Calu3 (cell line): ENCODE measurements at places on chromosomes 7 and 10. TPM values are rescaled to one million over a fixed set of nuclear protein-coding genes. Genes with fewer than 3 reads are reported as not detected.

Gene CUZD1
- total RNA-seq = 0.93 and 1.5 TPM in 2 replicates

DNA sequence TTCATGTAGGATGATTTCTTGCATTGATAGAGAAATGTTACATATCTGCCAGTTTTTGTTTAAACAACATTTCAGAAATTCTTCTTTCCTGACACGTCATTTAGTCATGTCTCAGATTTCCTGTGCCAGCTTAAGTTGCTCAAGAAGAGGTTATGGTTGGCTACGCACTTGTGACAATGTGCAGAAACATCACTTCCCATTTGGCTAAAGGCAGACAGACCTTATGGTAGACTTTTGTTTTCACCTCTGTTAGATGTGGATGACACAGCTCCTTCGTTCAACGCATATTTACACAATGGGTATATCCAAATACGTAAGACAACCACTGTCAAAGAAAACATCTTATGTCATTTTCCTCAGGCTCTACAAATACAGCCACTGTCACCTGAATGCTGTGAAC is 125.8 kb downstream of the DOCK4 start:
- H3K4me1 ChIP-seq = no peaks in the 10 kb centered on the region
- no peaks in the 10 kb centered on the region for H3K27me3 ChIP-seq
- no peak overlapping the region for H3K4me3 ChIP-seq
- no peak for DNase-seq

GRCh38 chr10:45373003-45373575 is 927 bp upstream of the ALOX5 start:
- H3K4me1 ChIP-seq = peaks cover 37% of the 10 kb centered on the region
- peaks cover 26% of the 10 kb centered on the region for H3K27me3 ChIP-seq
- DNase-seq = peak; percentile 33
- peaks cover 33% of the 10 kb centered on the region for H3K36me3 ChIP-seq

DNA sequence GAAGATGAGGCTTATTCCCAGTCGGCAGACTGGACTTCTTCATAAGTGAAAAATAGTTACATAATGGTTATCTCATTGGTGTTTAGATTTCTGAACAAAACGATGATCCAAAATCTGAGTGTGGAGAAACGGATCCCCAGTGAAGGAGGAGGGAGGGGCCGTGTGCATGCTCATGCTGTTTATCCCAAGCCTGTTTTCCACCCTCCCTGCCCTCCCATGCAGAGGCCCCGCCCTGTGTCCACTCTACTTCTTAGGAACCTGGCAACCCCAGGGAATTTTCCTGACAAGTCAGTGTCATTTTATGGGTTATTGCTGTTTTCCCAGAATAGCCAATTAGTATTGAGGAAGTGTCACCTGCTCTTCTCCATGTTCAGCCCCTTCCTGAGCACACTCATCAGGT is 174.0 kb downstream of the CELF2 start:
- DNase-seq = no peak
- H3K4me1 ChIP-seq = no peaks in the 10 kb centered on the region
- no peak overlapping the region for H3K27ac ChIP-seq

- H3K27ac ChIP-seq = no peak overlapping the region
- peaks cover 26% of the 10 kb centered on the region for H3K4me1 ChIP-seq
- H3K36me3 ChIP-seq = peaks cover 50% of the 10 kb centered on the region
- peaks cover 56% of the 10 kb centered on the region for H3K27me3 ChIP-seq
- peak overlapping the region; percentile 86 for H3K4me3 ChIP-seq
These were observed 4.5 kb upstream of the GATA3 start for GRCh38 chr10:8049865-8050555.

- no peak overlapping the region for H3K27ac ChIP-seq
- no peaks in the 10 kb centered on the region for H3K4me1 ChIP-seq
- H3K27me3 ChIP-seq = no peaks in the 10 kb centered on the region
- no peak overlapping the region for H3K4me3 ChIP-seq
These were observed 571.2 kb downstream of the PTPRN2 start for GRCh38 chr7:158016180-158017097.
